Osteocyte (in vitro differentiated cells): ENCODE measurements at places on chromosomes 7 and 10. TPM values are rescaled to one million over a fixed set of nuclear protein-coding genes. Genes with fewer than 3 reads are reported as not detected.

CLDN3 gene
- total RNA-seq, result not detected in 2 replicates

DNA sequence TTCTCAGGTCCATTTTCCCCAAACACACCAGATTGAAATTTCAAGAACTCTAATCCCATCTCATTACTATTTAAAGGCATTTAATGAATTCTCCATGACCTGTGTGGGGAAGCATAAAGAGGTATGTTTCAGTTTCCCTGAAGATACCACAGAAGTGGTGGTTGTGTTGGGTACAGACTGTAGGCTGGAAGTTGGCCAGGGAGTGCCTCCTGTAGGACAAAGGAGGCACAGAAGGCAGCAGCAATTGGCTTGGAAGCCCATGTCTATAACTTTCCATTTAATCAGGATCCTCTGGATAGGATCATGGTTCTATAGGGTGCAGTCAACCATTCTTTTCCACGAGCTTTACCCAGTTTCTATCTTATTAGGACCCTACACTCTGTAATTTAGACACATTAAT is 8.6 kb upstream of the BET1 start:
- peaks cover 5% of the 10 kb centered on the region for H3K27me3 ChIP-seq
- no peaks in the 10 kb centered on the region for H3K4me1 ChIP-seq
- H3K27ac ChIP-seq, result no peak overlapping the region
- DNase-seq, result no peak

DNA sequence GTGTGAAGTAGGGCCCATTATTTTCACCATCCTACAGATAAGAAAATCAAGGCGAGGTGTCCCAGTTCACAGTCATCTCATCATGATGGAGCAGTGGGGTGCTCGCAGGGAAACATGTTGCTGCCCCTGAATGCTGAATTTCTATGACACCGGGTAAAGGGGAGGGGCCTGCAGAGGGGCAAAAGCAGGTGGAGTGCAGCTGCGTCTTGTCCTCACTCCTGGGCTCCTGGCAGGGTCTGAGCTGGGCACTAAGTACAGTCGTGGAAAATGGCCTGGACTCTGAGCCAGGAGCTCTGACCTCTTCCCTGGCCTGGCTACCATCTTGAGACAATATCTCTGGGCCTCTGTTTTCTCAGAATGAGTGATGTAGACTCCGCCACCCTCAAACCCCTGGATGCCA is 253.1 kb upstream of the PITRM1 start:
- H3K27ac ChIP-seq, result peak overlapping the region; percentile 71
- no peaks in the 10 kb centered on the region for H3K36me3 ChIP-seq
- H3K4me1 ChIP-seq, result peaks cover 51% of the 10 kb centered on the region
- no peak overlapping the region for H3K4me3 ChIP-seq
- DNase-seq, result no peak

DNA sequence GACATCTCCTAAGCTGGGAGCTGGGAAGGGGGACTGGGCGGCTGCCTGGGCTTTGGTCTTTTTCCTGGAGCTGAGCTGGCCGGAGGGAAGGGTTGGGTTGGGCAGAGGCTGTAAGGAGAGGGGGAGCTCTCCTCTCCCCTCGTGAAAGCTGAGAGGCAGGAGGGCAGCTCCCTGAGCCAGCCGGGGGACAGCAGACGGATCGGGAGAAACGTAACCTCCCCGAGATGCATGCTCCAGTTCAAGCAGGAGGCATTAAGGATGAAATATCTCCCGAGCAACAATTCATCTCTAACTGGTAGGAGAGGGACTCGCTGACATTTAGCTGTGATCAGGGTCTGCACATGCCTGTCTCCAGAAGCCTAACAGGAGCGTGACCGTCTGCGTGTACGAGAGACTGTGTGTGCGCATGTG is 19.9 kb upstream of the LBX1 start:
- H3K27me3 ChIP-seq, result peaks cover 66% of the 10 kb centered on the region
- no peaks in the 10 kb centered on the region for H3K36me3 ChIP-seq
- no peak overlapping the region for H3K27ac ChIP-seq
- H3K4me1 ChIP-seq, result no peaks in the 10 kb centered on the region

DNA sequence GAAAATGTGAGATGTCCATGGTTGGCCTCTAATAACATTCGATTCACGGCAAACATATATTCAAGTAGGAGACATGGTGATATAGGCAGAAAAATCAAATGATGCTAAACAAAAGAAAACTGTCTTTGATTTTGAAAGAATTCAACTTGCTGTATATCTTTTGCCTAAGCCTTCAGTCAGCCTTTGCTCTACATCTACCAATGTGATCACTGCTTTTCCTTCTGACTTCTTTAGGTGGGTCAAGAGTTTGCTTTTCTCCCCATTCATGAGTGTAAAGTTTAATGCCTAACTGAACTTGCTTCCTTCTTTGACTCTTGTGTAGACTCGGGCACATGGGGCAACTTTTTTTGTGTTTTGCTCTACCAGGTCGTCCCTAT is 417 bp upstream of the HIF1AN start:
- no peak overlapping the region for H3K27ac ChIP-seq
- no peak for DNase-seq
- H3K27me3 ChIP-seq, result no peaks in the 10 kb centered on the region

- H3K4me1 ChIP-seq, result peaks cover 95% of the 10 kb centered on the region
- peaks cover 52% of the 10 kb centered on the region for H3K36me3 ChIP-seq
- no peaks in the 10 kb centered on the region for H3K27me3 ChIP-seq
- H3K27ac ChIP-seq, result peak overlapping the region; percentile 76
- no peak for DNase-seq
Measured at GRCh38 chr10:13703997-13704536, 117.3 kb downstream of the PRPF18 start.
